ENCODE measurements at places on chromosomes 6 and 20.

DNA sequence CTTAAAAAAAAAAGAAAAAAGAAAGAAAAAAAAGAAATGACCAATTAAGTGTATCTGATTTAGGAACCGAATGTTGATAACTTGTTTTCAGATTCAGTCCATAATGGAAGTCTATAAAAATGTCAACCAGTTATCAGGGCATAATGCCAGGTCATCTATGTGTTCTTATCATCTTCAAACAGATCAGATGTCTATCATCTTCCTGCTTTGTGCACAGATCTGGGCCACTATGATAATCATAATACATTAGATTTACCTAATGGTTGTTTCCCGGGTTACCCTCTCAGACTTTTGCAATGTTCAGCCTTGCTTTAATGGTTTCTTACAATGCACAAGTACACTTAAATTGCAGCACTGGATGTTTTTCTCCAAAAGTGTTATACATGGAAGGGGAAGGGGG is 100.6 kb downstream of the NKAIN2 start:
- no peak for DNase-seq

DNA sequence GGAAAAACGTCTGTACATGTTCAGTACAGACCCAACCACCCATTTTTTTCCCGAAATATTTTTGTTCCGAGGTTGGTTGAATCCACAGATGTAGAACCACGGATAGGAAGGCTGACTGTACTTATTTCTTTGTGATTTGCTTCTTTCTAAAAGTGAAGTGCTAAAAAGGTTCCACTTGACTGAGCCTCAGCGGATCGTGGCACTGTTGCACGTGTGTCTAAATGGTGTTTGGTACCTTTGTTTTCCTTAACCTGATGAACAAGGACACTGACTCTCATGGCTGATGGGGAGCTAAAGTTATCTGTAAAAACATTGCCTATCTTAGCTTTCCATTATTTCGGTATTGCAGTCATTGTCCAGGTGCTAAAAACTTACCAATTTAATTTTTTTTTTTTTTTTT is 6.2 kb downstream of the BPHL start:
- peak; percentile 47 for DNase-seq

DNA sequence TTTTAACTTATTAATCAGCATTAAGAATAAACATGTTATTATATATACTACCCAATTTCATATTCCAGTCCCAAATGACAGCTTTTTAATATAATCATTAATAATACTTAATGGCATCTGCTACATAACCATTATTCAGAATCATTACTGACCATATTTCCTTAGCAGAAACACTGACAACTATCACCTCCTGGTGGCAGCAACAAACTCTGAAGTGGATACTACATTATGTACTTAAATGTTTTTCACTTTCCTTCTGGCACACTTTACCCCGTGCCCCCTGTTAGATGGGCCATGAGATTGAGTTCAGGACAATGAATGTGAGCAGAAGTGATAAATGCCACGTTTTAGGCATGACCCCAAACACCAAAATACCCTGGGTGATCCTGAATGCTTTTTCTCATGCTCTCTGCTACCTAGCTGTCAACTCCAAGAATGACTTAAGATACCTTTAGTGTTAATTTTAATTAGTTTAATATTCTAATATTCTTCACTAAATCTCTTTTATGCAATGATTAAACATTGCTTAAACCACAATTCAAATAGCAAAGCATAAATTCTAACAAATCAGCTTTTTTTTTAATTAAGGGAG is 77.1 kb downstream of the LMBRD1 start:
- DNase-seq: no peak

DNA sequence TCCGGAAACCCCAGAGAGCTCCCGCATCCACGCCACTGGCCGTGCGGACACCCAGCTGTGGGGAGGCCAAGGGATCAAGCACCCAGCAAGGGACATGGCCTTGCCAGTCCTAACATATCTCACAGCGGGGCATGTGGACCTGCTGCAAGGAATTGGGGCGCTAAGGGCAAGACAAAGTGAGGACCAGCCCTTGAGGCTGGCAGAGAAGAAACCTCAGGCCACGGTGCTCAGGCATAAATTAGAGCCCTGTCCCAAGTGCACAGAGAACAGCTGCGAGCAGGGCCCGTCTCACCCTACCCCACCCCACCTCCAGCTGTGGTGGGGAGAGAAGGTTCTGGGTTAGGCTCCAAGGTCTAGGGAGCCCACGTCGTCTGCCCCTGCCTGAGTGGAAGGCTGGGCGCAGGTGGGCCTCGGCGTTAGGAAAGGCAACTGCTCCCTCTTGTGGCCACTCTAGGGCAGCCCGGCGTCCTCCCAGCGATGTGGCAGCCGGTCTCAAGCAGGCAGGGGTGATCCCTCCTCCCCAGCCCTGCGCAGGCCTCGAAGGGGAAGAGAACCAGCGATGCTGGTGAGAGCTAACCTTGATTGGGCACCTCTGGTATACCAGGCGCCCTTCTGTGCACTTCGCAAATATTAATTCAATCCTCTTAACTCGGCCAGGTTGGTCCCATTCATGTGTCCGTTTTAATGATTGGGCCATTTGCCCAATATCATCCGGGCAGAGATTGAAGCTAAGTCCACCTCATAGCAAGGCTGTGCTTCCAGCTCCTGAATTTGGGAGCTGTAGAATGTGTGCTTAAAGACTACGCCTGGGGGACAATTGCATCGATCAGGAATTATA is 235.8 kb downstream of the NFATC2 start:
- DNase-seq: peak; percentile 37

- no peak for DNase-seq
Measured at GRCh38 chr6:139443231-139444112, 69.0 kb upstream of the CITED2 start.

DNA sequence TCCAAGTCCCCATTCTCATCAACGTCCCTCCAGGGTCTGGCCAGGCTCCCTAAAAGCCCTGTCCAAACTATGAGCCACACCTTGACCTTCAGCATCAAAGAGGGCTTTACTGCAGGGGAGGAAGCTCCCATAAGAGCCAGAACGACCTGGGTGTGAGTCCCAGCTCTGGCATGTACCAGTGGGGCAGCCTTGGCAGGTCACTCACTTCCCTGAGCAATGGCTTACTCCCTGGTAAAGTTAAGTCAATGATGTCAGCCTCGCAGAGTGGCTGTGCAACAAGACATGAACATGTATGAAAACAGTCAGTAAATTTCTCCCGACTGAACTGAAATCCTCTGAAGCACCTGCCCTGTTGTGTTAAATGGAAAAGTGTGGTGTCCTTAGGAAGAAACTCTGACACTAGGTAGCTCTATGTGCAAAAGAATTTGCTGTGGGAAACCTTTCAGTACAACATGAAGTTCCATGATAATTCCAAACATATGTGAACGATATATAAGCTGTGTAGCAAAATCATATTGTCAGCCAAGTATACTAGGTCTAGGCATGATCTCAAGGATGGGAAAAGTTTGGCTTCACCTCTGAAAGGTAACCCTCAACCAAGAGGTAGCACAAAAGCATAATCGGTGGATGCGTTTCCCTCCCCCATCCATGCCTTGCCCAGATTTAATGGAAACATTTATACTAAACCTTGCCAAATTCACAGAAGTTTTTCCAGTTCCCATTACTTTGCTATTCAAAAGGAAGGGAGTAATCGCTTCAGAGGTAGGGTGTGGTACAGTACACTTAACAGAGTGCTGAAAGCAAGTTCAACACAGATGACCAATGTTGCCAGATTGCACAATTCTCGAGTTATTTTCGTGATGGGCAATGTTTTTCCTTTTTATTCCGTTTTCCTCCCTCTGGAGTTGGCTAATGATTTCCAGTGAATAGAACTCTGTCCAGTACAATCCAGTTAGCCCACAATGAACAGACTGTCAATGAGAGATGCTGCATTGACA is 49.0 kb upstream of the RANBP9 start:
- no peak for DNase-seq

DNA sequence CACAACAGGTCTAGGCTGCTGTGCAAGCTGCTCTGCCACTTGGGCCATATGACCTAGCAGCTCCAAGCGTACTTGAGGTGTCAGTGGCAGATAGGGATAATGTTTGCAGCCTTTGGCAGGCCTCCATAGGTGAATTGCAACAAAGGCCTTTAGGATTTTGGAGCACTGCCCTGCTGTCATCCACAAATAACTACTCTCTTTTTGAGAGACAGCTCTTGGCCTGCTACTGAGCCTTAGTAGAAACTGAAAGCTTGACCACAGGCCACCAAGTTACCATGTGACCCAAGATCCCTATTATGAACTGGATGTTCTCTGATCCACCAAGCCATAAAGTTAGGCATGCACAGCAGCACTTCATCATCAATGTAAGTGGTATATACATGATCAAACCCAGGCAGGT is 29.9 kb downstream of the FBXO30 start:
- no peak for DNase-seq

GRCh38 chr6:13445744-13446115 is 41.7 kb downstream of the GFOD1 start:
- DNase-seq: no peak

GRCh38 chr20:33291830-33292355 is 8.9 kb downstream of the BPIFB1 start:
- peak; percentile 31 for DNase-seq

GRCh38 chr20:21656308-21657067 is 49.0 kb upstream of the PAX1 start:
- no peak for DNase-seq

GRCh38 chr6:169577974-169578373 is 123.9 kb downstream of the WDR27 start:
- DNase-seq: no peak

GRCh38 chr6:132764370-132764769 is 6.7 kb upstream of the VNN2 start:
- DNase-seq: no peak

DNA sequence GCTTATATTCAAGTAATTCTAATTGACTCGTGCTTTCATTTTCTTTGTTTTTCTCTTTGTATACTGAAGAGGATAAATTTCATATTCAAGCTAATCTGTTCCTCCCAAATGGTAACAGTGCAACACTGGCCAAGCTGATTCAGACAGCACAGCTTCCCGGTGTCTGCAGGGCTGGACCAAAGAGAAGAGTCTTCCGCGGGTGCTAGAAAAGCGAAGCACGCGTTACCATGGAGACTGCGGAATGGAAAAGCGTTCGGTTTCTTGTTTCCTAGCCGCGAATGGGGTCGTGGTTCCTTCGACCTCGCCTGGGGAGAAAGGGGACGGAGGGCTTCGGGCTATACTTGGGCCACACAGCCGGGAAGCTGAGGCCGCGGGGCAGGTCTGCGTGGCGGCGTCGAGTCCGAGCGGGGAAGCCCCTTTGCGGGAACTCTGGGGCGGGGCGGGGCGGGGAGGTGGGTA is 6.2 kb upstream of the ZNF311 start:
- no peak for DNase-seq

DNA sequence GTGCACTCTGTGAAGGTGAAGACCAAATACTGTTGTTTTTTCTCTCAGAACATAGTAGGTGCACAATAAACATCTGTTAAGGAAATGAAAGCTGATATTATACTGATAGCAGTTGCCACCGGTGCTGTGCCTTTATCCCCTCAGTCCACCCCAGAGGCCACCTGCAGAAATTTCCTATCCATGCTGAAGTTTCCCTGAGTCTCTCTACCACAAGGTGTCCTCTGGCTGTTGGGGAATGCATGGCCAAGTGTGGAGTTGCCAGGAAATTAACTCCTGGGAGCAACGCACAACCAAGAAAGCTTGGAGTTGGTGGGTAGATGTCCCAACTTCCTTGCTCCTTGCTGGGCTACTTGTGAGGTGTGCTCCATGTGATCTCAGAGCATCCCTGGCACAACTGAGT is 114.2 kb downstream of the LAMP5 start:
- DNase-seq: no peak

DNA sequence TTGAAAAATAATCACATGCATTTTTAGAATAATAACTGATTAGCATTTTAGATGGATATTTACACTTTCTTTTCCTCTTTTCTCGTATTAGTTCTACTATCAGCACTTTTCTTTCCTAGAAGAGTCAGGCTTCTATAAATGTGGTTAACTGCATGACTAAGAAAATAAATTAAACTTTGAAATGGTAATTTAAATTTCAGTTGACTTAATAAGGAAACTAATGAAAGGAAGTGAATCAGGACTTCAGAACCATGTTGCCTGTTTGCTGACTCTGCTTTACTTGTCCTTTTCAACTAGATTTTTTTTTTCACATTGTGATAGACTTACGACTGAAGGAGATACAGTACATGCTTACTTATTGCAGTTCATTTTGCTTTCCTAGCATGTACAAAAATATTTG is 1258.2 kb upstream of the EYS start:
- no peak for DNase-seq

- no peak for DNase-seq
Measured at GRCh38 chr6:149052350-149053106, 265.0 kb upstream of the TAB2 start.

- DNase-seq: no peak
Measured at GRCh38 chr6:148968771-148969602, 222.2 kb downstream of the UST start.

DNA sequence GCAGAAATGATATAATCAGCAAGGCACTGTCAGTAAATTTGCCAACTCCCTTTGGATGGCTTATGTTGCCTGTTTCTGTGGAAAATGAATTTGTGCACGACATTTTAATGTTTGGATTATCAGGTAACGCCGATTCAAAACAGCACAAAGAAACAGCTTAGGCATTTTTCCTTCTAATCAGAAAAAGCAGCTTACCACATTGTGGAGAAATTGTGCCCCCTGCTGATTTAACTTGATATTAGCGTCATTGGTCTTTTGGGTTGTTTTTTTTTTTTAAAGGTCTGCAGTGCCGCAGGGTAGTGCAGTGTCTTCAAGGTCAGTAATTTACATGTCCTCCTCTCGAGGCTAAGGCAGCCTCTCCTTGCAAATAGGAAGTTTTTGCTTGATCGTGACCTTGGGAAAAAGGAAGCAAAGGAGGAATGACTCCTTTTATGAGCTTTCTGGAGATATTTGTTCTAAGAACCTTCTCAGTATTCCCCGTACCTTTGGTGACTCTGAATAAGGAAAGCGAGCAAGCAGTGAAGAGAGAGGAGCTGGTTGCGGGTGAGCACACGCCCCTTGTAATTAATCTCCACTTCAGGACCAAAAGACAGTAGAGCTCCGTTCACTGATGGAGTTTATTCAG is 79.1 kb downstream of the ELOVL4 start:
- peak; percentile 78 for DNase-seq

DNA sequence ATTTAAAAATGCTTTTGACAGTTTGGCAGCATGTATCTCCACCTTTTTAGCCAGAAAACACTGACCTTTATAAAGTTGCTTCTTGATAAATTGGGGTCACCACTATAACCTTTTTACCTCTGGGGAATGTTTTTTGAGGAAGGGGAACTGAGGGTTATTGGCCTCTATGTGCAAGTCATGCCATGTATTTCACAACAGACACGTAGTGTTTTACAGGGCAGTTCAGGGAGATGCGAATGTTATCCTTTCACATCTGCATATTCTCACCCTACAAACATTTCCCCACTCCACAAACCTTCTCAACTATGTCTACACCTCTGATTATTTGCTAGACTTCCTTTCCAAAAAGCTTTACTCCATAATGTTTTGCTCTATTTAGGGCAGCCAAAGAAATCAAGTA is 17.0 kb upstream of the SLA2 start:
- DNase-seq: no peak

DNA sequence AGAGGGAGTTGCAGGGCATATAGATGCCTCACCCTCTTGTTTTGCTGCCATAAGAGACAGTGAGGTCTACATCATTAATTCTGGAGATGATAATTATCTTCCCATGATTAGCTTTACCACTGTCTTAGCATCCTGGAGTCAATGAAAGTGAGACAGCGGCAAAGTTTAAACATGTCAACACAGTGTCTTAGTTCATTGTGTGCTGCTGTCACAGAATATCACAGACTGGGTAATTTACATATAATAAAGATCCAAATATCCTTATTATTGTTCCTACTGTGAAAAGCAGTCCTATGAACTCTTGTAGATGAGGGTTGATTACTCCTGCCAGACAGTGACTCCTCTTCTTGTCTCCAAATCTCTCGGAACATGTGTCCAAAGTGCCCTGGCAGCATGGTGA is 658.6 kb upstream of the ADGRB3 start:
- no peak for DNase-seq

All from NCI-H187 (cell line).